Dorsolateral prefrontal cortex (tissue), 122 donors: ENCODE measurements at places on chromosomes 7 and 10.

DNA sequence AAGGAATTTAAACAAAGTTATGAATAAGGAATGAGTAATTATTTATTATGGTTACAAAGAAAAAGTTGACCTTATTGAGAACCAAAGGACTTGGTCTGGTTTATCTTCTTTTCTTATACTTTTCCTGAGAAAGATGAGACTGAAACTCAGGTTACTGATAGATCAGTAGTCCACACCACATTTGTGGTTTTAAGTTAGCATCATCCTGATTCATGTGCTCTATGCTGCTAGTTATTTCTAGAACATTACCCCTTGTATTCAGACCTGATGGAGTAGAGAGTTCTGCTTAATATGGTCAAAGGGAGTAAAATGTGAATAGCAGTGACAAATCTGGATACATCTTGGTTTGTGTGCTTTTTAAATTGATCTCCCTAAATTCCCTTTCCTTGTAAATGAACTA is 63.8 kb downstream of the FOXP2 start:
- no peak for DNase-seq

GRCh38 chr7:99272476-99273045 is at the start of gene MYH16:
MYH16 (plus strand) TSS chr7:99272839.
- DNase-seq: no peak

GRCh38 chr10:62231371-62231770 is 37.3 kb downstream of the RTKN2 start:
- DNase-seq: no peak

DNA sequence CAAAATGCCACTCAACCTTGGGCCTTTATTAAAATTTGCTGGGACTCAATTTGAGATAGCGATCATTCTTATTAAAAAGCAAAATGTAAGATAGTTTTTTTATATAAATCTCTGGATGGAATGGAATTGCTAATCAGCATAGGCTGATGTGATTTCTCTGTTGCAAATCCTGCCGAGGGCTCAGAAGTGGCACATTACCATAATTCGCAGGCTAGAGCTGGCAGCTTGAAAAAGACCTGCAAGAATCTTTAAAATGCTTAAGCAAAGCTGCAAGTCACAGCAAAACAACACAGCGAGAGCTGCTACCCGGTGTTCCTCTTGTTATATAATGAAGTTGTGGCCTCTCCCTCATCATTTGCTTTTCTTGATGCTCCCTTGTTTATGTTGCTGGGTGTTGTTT is 448.1 kb downstream of the GATA3 start:
- DNase-seq: no peak

- no peak for DNase-seq
These were observed 23.1 kb downstream of the WASL start for GRCh38 chr7:123725586-123726171.

DNA sequence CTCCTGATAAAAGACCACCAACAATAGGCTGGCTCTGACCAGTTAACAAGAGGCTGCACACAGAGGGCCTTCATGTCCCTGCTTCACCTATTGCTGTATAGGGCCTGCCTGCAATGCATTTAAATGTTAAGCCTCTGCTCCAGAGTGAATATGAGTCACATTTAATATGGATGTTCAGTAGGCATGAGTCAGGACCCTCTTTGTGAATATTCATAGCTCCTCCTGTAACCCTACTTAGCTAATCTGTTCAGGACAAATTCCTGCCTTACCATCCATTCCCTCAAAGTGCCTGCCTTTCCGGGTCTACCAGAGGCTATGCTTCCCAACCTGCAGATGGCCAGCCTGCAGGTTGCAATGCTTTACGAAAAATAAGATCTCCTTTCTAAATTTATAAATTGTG is 32.5 kb downstream of the ARHGAP22 start:
- no peak for DNase-seq

GRCh38 chr10:129328546-129328945 is 138.5 kb upstream of the MGMT start:
- DNase-seq: no peak

DNA sequence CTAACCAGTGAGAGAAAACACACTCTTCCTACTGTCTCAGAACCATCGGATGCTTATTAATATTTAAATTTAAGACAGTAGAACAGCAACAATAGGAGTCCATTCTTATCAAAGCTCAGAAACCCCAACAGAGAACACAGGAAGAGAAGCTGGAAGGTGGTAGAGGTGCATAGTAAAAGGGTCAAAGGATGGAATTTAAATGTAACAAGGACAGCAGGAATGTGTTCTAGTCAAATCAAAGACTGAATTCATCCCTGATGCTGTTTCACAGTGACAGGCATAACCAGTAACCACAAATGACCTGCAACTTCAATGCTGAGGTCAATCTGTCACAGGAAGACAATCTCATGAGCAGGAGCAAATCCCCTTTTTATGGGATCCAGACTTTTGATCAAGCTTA is 1259.7 kb downstream of the XPNPEP1 start:
- DNase-seq: no peak

DNA sequence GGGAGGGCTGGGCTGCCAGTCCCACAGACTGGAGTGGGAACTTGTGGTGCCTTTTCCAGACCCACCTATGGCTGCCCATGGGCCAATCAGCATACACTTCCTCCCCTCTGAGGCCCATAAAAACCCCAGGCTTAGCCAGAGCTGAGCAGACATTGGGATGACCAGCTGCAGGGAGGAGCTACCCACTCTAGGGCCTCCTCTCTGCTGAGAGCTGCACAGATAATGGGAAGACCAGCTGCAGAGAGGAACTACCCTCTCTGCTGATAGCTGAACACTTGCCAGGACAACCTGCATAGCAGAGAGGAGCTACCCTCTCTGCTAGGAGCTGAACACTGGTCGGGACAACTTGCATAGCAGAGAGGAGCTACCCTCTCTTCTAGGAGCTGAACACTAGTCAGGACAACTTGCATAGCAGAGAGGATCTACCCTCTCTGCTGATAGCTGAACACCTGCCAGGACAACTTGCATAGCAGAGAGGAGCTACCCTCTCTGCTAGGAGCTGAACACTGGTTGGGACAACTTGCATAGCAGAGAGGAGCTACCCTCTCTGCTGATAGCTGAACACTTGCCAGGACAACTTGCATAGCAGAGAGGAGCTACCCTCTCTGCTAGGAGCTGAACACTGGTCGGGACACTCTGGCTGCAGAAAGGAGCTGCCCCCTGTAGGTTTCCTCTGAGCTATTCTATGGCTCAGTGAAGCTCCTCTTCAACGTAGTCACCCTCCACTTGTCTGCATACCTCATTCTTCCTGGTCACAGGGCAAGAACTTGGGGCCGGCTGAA is 88.3 kb upstream of the CACUL1 start:
- no peak for DNase-seq

- DNase-seq: no peak
These were observed 11.4 kb downstream of the BLVRA start for GRCh38 chr7:43769791-43770465.

DNA sequence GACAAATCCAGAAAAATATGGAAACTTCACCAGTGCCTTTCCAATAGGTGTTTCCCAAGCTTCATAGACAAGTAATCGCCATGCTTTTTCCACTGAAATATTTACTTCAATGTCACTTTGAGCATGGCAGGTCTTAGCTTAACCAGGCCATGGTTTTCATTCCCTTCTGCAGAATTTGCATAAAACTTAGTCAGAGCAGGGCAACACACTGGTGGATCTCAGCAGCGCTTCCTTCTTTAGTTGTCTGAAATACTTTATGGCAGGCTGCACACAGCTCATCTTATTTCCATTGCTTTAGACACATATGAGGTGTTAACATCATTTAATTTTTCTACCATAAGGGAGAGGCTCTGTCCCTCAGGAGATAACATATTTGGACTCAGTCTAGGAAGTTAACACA is 102.9 kb upstream of the AHR start:
- DNase-seq: no peak

DNA sequence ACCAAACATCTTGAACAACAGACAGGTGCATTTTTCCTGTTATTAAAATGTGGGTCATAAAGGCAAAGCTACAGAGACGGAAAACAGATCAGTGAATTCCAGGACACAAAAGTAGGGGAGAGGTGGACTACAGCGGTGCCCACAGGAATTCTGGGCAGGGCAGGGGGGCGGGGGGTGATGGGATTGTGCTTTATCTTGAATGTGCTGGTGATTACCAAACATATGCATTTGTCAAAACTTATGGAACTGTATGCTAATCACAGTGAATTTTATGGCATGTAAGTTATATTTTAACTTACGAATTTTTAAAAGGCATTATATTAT is 519.4 kb downstream of the CNTNAP2 start:
- DNase-seq: no peak

DNA sequence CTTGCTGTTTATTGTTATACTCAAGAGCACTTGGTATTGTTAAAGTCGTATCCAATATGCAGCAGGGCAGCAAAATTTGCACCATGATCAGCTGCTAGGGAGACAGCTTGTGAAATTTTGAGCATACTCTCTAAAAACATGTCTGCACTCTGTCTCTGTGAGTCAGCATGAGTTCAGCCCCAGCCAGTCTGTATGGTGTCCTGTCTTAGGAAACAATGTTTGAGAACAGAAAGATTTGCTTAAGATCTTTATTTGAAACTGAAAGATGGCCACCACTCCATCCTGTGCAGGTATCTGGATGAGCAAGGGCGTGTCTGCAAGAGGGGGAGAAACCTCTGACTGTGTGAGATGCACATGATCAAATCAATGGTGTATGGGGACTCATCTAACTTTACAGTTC is 97.1 kb downstream of the GNAI1 start:
- DNase-seq: no peak

DNA sequence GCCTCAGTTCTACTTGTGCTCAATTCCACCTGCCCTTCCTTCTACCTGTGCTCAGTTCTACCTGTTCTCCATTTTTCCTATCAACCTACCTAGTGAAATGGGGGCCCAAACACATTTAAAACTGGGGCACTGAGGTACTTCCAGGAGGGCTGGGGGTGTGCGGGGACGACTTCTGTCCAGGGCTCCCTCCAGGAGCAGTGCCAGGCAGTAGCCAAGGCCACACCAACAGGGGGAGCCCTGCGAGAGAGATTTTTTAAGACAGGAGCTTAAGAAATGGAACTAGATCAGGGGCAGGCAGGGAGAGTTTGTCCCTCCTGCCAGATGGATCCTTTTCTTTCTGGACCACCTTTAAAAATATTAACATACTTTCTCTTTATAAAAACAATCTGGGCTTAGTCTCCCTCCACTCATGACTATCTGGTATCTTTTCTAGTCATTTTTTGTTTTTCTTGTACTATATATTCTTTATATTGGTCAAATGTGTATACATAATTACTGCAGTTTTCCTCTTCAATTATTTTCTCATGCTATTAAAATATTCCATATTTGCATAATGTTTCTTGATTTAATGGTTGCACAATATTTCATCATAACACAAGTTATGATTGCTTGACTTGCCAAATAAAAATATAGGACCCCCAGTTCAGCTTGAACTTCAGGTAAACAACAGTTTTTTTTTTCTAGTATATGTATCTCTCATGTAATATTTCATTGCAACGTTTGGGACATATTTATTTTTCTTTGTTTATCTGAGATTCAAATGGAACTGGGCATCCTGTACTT is 47.3 kb upstream of the INSYN2A start:
- no peak for DNase-seq

- no peak for DNase-seq
These were observed 24.5 kb upstream of the KIAA1217 start for GRCh38 chr10:24184455-24184854.

- no peak for DNase-seq
These were observed 16.2 kb downstream of the KIFBP start for GRCh38 chr10:69004821-69005220.

DNA sequence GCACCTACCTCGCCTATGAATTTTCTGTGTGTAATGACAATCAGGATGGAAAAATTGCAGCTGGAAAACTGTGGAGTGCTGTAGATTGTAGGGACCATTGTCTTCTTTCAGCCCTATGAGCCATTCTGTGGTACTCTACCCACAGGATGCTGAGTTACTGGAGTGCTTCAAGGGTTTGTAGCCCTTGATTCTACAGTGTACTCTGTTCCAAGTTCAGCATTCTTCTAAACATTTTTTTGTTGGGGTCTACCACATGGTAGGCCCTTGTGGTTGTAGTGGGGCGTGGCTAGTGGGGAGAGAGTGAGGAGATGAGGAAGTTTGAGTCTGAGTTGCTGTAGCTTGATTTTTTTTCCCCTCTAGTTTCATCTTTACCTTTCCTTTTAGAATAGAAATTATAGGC is 33.5 kb downstream of the REEP3 start:
- DNase-seq: no peak

GRCh38 chr10:76251841-76252671 is 820.6 kb downstream of the LRMDA start:
- DNase-seq: no peak

DNA sequence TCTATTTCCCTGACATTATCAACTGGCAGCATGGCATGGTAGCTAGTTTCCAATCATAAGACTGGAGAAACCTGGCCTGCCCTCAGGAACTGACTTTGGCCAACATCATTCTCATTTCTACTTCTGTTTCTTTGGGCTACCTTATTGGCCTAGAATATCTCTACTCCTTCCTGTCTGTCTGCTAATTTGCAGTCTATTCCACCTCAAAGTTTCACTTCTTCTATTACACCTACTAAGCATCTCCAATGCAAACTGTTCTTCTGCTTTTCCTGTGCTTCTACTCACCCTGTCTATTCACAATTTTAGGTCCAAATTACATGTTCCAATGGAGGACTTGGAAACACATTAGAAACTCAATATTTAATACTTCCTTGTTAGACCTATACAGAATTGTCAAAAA is 65.6 kb downstream of the ZNF503 start:
- no peak for DNase-seq
